ENCODE measurements at places on chromosomes 2 and 18.

GRCh38 chr2:95056461-95057459 lies 31.3 kb downstream of the MAL start:
- no peak for DNase-seq

DNA sequence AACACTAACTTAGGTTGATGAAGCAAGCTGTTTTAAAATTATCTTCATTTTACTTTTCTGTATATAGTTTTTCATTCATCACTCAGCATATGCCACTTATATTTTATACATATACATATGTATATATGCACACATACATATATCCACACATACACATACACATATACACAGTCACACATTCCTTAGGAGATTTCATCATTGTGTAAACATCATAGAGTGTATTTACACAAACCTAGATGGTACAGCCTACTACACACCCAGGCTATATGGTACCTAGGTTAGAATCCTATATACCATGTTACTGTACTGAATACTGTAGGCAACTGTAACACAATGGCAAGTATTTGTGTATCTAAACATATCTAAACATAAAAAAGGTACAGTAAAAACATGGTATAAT lies 295.5 kb upstream of the LYPD1 start:
- DNase-seq, result no peak

DNA sequence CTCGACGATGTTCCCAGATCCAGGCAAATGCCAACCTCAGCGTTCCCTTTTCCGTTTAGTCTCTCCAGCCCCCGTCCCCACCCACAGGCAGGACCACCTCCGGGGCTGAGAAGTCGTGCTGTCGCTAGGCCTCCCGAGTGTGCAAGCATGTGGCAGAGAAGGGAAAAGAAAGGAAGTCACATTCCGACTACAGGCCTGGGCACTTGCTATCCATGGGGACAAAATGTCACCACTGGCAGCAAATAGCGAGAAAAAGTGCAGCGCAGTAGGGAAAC lies 420 bp downstream of the PIGN start:
- DNase-seq, result no peak

DNA sequence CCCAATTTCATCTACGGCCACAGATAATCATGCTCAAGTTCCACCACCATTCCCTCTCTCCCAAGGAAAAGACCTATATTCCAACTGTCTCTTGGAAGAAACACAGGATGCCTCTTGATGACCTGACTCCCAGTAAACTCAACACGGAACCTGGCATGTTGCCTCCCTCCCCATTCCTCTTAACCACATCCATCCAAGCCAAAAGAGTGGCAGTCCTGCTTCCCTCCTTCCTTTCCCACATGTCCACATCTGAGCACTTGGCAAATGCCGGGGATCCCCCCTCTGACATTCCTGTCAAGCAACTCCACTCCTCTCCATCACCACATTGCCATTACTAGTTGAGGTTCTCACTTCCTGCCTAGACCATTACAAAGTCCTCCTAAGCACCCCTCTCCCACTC lies 49.4 kb downstream of the PID1 start:
- DNase-seq, result no peak

GRCh38 chr18:22643731-22644130 lies 226.0 kb upstream of the CTAGE1 start:
- no peak for DNase-seq

- no peak for DNase-seq
Measured at GRCh38 chr18:56210520-56210919, 427.9 kb downstream of the TXNL1 start.

- no peak for DNase-seq
Measured at GRCh38 chr2:66041902-66042657, 392.8 kb upstream of the MEIS1 start.

GRCh38 chr2:80579756-80580155 lies 275.2 kb upstream of the LRRTM1 start:
- DNase-seq, result no peak
